Left lung (tissue), 14 donors: ENCODE measurements at places on chromosomes 5 and 9. TPM values are rescaled to one million over a fixed set of nuclear protein-coding genes. Genes with fewer than 3 reads are reported as not detected.
A peak's percentile ranks its signal among the peaks of the same experiment; 100 is the strongest.

The CAMK4 gene
- 15.0 TPM for polyA plus RNA-seq

The ENC1 gene
- polyA plus RNA-seq: 188 TPM

The PCDHB11 gene
- polyA plus RNA-seq: 3.5 TPM

GRCh38 chr5:150787656-150788055 lies 9.1 kb downstream of the SMIM3 start:
- DNase-seq: no peak

- DNase-seq: no peak
These were observed 145.3 kb upstream of the SGCD start for GRCh38 chr5:156181656-156182055.

DNA sequence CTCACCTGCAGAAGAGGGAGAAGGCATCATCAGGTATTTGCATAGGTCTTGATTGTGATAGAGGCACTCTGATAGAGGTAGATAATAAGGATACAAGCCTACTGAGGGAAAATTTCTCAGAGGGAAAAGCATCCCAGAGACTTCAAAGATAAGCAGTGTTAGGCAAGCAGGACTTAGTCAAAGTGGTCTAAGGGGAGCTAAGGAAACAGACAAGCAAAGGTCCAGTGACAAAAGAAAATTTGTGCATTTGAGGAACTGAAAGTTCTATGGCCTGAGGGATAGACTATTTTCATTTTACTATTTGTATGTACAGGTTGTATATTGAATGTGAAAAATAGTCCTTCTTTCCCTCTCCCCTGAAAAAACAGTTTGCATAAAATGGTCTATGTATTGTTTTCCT lies 27.4 kb downstream of the OXCT1 start:
- DNase-seq: no peak

- DNase-seq: no peak
These were observed 222.6 kb downstream of the PRDM9 start for GRCh38 chr5:23730023-23730422.

DNA sequence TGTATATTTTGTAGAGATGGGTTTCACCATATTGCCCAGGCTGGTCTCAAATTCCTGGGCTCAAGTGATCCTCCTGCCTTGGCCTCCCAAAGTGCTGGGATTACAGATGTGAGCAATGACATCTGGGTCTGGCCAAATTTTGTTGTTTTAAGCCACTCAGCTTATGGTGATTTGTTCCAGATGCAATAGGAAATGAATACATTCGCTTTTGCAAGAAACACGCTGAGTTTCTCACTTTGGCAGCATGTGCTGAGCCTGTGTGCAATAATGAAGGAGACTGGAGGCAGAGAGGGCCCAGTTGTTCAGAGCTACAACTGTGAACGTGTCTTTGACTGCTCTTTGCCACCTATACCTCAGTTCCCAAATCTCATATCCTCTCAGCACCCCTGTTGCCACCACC lies 56.4 kb downstream of the KIF4B start:
- no peak for DNase-seq

DNA sequence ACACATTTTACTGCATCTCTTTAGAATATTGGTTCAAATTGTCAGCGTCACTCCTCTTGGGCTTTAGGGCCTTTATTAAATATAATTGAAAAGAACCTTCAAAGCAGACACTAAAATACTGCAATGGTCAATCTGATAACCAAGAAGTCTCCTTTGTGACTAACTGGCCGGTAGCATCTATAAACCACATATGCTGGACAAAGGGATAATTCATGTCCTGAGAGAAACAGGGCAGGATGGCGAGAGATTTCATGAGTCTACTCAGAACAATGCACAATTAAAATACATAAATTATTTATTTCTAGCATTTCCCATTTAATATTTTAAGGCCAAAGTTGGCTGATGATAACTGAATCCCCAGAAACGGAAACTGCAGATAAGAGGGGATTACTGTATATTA lies 1083.4 kb upstream of the CDH18 start:
- DNase-seq: no peak

DNA sequence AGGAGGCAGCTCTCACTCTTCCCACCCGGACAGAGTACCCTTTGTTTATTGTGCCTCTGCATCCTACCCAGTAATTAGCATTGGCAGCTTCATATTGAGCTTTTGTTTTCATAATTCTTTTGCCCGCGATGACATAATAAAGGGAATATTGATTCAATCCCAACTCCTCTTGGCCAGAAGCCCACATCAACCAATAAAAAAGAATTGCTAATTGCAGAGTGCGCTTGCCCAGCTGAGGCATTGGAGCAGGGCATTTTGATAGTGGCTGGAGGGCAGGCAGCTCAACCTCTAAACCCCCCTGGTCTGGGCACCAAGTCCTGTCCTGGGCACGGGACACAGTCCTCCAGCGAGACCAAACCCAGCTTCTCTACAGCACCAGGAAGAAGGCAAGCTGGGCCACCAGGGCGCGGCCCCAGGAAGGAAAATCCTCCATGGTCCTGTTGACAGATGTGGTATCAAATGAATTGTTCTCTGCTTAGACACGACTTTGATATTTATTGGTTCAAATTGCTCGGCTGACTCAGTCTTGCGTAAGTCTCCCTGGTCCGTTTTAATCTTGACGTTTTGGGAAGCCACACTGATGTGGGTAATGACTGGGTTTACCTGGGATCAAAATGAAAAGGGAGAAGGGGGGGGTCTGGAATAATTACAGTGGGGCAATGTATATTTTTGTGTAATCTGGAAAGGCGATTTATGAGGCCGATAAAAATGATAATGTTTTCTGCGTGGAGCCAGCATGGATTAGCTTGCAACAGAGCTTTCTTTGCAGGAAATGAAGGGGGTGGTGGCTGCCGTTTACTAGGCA lies 220.7 kb upstream of the MSX2 start:
- no peak for DNase-seq

- DNase-seq: no peak
These were observed 147.8 kb downstream of the TTLL11 start for GRCh38 chr9:121945281-121945680.

GRCh38 chr5:109455598-109456096 lies 45.9 kb upstream of the PJA2 start:
- DNase-seq: peak; percentile 69

- no peak for DNase-seq
These were observed 179.9 kb downstream of the PPP2R2B start for GRCh38 chr5:146698651-146699050.
